HS-27A (cell line): ENCODE measurements at places on chromosomes 1 and 21.

- no peak for DNase-seq
These were observed 126.4 kb downstream of the TENT5C start for GRCh38 chr1:117732065-117732797.

GRCh38 chr1:204162494-204163074 is 3.6 kb downstream of the REN start:
- peak; percentile 42 for DNase-seq

DNA sequence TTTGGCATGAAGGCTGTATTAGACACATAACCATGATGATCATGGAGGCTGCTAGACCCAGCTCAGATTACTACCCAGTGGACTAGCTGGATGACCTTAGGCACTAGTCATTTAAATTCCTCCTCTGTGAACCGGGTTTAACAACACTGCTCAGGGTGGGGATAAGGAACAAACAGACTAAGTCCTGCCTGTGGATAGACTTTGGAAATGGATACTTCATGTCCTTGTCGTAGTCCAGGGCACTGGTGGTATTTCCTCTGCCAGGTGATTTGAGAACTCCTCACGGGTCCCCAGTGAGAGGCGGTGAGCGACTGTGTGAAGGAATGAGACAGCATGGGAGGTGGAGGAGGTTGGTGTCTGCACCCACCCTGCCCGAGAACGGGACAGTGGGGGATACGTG is 72.9 kb upstream of the SELENON start:
- no peak for DNase-seq

- DNase-seq, result no peak
These were observed 24.5 kb downstream of the HTR6 start for GRCh38 chr1:19689085-19689757.

DNA sequence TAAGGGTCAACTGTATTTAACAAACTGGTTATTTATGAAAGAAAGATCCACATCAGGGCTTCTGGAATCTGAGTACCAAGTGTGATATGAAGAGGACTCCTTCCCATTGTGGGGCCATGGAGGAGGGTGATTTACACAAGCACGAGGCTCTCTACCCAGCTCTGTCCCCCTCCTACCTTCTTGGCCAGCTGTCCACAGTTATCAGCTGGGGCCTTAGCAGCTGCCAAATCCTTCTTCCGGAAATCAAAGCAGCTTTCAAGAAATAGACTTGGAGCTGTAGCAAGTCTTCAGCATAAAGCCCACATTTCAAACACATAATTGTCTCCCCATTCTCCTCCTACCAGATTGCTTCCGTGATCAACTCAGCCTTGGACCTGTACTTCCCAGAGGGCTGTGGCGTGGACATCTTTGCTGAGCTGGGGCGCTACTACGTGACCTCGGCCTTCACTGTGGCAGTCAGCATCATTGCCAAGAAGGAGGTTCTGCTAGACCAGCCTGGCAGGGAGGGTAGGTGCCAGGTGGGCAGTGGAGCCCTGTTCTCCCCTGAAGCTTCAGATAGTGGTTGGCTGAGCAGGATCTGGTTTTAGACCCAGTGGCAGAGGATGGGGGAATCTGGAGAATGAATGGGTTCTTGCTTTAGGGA is 15.5 kb downstream of the AZIN2 start:
- no peak for DNase-seq

DNA sequence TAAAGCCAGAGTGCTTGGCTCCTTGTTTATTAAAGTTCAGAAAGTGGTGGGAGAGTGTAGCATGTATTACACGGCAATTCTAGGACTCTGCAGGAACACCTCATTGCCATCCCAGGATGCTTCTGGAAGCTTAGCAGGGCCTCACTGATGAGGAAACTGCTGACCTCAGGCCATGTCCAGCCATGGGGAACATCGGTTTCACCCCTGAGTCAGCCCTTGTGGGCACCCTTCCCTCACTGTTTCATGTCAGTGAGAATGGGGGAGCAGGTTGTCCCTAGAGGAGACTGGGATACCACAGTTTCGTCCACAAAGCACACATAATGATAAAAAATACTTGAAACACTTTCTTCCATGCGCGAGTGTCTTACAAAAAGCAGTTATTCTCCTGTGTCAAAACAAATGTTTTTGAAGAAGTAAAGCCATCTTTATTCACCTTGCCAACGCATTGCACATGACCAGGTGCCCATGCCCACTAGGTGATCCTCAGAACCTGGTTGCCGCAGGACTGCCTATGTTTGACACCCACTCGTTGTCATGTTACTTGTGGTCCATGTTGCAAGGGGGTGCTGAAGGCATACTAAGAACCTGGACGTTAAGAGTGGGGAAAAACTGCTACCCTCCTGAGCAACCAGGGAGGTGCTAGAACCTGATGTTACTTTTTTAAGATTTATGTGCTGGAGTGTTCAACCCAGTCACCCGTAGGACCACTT is 41.2 kb upstream of the TTC22 start:
- no peak for DNase-seq

DNA sequence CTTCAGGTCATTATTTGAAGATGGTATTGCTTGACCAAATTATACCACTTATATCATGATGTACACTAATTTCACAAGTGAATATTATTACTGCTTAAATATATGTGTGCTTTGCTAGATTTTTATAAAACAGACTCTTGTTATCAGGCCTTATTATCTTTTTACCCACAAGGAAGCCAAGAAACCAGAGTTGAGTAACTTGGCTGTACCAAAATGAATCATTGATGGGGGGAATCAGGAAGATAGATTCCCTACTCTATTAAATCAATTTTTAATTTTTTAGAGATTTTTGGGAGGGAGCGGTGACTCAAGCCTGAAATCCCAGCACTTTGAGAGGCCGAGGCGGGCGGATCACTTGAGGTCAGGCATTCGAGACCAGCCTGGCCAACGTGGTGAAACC is 16.0 kb upstream of the SCCPDH start:
- DNase-seq, result no peak

- no peak for DNase-seq
These were observed 290.9 kb downstream of the SIPA1L2 start for GRCh38 chr1:232339073-232339472.
